ENCODE measurements at places on chromosomes 4 and X.
A peak's percentile ranks its signal among the peaks of the same experiment; 100 is the strongest.

- DNase-seq, result no peak
These were observed 171.1 kb downstream of the LARP7 start for GRCh38 chr4:112808001-112808400.

DNA sequence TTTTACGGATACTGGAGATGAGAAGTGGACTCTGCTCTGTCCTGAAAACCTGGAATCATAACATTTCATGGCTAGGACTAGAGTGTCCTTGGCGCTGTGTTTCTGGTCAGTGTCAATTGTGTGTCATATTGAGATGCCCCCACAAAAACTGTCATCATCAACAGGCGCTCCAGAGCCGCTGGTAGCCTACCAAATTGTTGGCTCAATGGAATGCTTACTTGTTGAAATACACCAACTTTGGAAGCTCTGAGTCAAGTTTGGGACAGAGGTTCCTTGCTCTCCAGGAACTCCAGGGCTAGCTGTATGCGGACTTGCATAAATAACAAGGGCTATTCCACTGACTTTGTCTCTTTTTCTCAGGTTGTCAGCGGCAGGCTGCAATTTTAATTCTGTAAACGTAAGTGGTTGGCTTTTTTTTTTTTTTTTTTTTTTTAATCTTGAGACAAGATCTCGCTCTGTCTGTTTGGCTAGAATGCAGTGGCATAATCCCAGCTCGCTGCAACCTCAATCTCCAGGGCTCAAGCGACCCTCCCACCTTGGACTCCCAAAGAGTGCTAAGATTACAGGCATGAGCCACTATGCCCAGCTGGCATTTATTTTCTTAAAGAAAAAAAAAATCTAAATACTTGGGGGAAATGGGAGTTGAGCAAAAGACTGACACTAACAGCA lies 871 bp upstream of the HPGD start:
- DNase-seq, result no peak

- no peak for DNase-seq
These were observed 62.7 kb upstream of the GPC4 start for GRCh38 chrX:133477986-133478385.

DNA sequence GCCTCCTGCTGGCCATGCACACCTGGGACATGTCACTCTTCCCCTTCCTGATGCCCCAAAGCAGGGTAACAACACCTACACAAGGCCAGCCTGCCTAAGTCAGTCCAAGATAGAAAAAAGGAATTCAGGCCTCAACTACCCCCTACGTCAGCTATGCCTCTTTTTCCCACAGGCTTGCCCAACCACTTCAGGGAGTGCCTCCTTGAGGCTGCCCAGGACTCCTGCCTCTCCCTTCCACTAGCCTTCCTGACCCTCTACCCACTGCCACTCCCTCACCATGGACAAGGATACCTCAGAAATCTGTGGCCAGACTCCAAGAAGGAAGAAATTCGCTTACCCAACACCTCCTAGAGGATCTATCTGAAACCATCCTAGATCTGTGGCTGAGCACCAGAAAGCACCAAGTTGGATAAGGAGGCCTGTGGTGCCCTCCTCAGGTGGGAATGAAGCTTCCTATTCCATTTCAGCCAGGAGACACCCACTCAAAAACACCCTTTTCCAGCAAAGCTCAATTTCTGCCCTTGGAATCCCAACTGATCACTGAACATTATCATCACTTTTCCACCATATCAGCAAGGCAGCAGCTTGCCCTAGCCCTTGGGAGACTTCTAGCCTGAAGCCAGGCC lies 1.8 kb downstream of the KDM5C start:
- DNase-seq, result no peak

- DNase-seq, result peak; percentile 34
These were observed 25.6 kb downstream of the ZRSR2 start for GRCh38 chrX:15815779-15816437.

DNA sequence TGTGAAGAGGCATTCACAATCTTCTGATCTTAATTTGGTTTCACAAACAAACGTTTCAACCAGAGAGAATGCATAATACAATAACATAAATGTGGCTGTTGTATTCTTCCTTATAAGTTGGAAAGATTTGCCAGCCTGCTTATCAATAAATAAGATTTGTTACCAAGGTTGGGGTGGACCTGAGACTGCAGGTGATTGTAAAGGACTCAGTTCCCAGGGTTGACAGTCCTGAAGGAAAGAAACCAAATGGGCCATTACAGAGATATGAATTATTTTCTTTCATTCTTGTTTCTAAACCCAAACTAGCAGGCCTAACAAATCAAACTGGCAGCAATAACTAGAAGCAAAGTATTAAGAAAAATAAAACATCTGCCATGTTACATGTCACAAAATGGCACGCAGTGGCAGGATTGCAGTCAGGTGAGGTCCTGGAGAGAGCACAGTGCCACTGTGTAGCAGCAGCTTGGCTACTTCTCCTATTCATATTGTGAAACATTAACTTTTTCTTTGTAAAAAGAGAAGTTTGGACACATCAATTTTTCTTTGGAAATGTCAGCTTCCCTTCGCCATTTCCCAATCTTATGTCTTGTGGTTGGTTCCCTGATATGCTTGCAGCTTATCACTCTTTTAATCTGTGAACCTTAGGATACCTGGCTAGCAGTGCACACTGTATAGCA lies 133.8 kb upstream of the EMCN start:
- DNase-seq, result no peak

DNA sequence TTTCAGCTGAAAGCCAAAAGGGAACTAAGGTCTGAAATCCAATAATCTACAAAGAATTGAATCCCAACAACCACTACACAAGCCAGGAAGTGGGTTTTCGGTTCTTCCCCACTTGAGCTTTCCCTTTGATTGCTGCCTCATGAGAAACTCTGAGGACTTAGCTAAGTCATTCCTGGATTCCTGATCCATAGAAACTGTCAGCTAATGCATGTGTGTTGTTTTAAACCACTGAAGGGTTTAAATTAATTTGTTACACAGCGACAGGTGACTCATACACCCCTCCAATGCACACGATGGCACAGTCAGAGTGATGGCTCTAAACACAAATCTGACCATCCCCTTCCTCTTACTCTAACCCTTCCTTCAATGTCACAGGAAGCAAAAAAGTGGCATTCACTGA lies 282.9 kb downstream of the RAB28 start:
- DNase-seq, result no peak

DNA sequence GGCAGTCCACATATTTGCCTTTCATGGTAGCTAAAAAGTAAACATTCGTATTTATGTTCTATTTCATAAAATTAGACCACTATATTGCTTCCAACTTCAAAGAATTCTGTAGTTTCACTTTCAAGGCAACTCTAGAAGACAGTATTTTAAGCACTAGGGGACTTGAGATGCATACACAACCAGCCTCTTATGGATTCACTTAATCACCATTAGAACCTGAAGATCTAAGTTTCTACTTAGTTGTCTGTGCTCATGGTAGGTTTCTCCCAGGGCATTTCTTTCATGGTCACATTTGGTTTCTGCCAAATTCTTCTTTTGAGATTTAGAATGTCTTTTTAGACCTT lies 209.9 kb upstream of the HCCS start:
- DNase-seq, result no peak

- no peak for DNase-seq
These were observed 139.3 kb downstream of the TLL1 start for GRCh38 chr4:166012129-166013030.

Measured in CD4-positive, alpha-beta T cell treated with Interleukin-10 for 1 hour (primary cell).